CD8-positive, alpha-beta memory T cell (primary cell): ENCODE measurements at places on chromosomes 1 and 21. TPM values are rescaled to one million over a fixed set of nuclear protein-coding genes. Genes with fewer than 3 reads are reported as not detected.

- DNase-seq, result no peak
Observed at GRCh38 chr1:151540982-151541377, 871 bp downstream of the TUFT1 start.

GRCh38 chr21:33492571-33492970, 1.1 kb upstream of the DNAJC28 start:
- DNase-seq, result no peak

HYI gene
- 2.4 TPM for polyA plus RNA-seq

DNA sequence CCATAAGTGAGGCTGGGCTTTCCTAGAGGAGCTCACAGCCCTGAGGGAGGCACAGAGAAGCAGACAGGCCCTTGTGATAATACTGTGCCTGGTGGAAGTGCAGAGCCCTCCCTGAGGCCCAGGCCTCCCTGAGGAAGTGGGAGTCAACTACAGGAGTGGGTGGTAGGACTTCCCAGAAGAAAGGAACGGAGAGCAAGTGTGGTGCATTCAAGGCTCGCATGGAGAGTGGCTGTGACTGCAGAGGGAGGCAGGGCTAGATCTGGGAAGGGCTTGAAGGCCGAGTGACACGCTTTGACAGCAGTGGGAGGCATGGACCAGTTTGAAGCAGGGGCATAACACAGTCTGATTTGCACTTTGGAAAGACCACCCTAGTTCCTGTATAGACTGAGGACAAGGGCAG, 37.3 kb downstream of the AZIN2 start:
- DNase-seq, result no peak

- no peak for DNase-seq
Observed at GRCh38 chr21:45919593-45919992, 62.0 kb upstream of the COL6A1 start.

TMEM82 gene
- not detected for polyA plus RNA-seq

DNA sequence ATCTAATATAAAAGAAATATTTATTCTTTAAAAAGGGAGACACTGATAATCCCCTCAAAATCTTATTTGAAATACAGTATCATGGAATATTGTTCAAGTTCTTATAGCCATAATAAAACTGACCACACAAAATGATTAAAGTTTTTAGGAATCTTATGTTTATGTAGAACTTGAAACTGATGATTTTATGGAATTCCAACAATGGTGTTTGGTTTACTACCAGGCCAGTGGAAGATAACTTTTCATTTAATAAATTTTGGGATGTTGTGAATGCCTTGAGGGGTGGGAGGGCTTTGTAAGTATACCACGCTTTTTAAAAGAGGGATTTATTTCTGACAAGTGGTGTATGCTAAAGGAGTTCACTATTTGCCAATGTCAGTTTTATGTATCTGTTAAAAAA, 87.7 kb downstream of the RAB3GAP2 start:
- DNase-seq, result no peak
